ENCODE measurements at places on chromosomes 1 and 21.

- DNase-seq: peak; percentile 64
Observed at GRCh38 chr1:164707868-164708331, 148.9 kb downstream of the PBX1 start.

DNA sequence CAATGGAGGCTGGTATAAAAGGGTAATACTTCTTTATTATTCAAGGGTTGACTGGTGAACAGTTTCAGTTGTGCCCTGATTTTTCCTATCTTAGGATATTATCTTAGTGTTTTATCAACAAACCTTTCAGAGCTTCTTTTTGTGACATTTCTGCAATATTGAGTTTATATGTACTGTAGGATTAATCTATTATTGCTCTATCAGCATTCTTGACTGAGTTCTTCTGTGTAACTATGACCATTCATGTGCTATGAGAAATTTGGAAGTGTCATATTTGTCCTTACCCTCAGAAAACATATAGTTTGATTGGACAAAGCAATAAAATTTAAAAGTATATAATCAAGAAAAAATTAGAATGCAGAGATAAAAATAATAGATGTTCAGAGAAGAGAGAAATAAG, 25.5 kb upstream of the MRPS6 start:
- no peak for DNase-seq

DNA sequence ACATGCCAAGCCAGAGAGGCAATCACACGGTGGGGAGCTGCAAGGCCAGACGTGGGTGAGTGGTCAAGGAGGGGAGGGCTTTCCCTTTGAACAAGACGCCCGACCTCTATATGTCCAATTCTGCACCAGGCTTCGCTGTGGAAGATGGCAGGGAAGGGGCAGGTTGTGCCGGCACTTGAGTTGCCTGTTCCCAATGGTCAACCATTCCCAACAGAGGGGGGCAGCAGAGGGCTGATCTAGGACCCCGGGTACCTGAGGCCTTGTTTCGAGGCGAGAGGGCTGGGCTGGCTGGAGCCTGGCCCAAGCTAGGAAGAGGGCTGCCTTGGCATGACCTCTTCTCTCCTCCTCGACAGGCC, 64.9 kb downstream of the TMEM53 start:
- no peak for DNase-seq

DNA sequence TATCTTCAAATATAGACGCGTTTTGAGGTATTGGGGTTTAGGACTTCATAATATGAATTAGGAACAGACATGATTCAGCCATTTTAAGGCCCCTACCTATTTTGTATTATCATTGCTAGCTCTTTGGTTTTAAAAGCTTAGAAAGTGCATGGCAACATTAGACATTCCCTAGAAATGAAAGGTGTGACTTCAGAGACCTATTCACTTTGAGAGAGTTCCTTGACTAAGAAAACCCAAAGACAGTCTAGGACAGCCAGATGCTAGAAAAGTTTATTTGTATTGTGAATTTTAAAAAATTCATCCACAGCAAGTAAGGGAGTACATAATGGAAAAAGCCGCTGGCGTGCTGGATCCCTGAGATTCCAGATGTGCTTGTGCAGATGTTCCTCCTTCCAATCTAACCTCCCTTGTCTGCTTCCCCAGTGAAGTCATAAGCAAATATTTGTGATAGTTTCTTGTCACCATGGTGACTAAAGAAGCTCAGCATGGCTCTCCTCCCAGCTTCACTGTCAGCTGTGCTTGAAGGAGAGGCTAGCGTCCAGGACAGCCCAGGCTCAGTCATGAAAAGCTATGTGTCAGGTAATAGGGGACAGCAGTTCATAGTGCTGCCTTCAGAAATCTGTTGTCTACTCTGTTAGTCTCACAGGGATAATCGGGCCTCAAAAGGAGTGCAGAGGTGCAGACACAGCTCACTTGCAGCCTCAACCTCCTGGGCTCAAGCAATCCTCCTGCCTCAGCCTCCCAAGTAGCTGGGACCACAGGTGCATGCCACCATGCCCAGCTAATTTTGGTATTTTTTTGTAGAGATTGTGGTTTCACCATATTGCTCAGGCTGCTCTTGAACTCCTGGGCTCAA, 34.8 kb downstream of the KPNA6 start:
- DNase-seq: peak; percentile 91

GRCh38 chr1:152001631-152002584, 8.2 kb upstream of the S100A10 start:
- peak; percentile 97 for DNase-seq

DNA sequence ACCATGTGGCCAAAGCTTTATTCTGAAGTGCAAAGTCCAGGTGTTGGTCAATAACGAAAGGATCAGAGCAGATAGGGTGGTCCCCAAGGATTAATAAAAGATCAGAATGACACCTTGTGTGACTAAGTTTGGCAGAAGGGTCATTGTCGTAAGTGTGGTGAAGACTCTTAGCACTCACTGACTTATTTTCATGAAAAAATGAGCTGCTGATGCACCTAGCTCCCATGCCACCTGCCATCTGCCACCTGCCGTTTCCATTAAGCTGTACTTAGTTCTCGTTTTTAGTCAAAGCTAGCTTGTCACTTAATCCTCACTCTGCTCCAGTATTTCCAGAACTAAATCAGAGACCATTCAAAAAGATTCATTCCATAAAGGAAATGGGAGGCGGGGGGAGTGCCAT, 112.6 kb downstream of the SEC16B start:
- no peak for DNase-seq

- DNase-seq: no peak
Observed at GRCh38 chr1:238119861-238120260, 229.1 kb upstream of the ZP4 start.

DNA sequence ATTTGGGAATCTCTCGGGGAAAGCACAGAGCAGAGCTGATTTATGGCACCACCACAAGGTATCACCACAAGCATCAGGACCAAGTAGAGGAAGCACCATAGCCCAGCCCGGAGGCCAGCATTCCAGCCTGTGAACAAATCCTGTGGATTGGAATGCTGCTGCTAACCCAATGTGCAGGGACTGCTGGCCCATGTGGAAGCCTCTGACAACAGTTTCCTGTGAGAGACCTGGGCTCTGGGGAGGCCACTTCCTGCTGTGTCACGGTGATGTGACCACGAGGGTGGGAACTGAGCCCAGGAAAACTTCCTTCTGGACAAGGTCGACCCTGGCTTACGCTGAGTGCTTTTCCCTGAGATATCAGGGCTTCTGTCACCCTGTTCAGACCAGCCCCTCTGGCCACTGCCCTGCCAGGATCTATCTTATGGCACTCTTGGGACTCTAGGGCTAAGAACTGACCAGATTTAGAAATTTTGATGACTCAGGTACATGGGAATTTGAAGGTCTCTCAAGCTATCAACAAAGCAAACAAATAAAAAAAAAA, 88.3 kb upstream of the NGF start:
- peak; percentile 98 for DNase-seq

DNA sequence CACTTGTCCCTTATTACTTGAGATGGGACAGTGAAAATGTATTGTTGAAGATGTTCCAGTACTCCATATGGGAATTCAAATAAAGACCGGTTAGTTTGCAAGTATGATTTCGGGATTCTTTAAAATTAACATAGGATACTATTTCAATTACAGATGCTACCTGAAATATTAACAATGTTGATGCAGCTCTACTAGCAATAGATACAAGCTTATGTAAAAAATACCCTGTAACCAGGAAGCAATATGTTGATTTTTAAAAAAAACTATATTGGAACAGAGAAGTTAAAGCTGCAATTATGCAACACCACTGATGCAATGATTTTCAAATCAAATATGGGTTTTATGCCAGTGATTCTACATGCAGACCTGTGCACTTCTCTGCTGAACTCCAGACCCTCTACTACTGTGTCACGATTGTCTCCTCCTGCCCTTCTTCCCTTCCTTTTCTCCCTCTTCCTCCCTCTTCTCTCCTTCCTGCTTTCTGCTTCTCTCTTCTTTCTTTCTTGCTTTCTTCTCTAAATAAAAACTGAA, 179.2 kb downstream of the ATP6V1G3 start:
- DNase-seq: no peak

GRCh38 chr1:23331713-23332112, 12.4 kb downstream of the HNRNPR start:
- no peak for DNase-seq
